Uterus (tissue), 4 donors: ENCODE measurements at places on chromosomes 12 and 14. TPM values are rescaled to one million over a fixed set of nuclear protein-coding genes. Genes with fewer than 3 reads are reported as not detected.

DNA sequence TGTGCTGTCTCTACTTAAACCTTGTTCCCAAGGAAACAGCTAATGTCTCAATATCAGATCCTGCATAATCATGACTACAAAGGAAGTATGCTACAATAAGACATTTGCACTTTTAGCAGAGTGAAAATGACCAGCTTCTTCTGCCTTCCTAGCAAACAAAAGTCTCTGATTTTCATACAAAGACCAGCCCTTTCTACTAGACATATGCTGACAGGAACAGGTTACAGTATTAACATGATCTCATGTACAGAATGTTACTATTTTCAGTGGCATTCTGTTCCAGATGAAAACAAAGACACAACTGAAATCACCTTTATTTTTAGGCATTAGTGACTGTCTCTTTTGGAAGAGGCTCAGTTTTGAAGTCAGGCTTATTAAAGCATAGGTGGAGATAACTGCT is 228.6 kb downstream of the MED13L start:
- peaks cover 8% of the 10 kb centered on the region for H3K4me1 ChIP-seq
- H3K36me3 ChIP-seq, result no peaks in the 10 kb centered on the region
- no peak overlapping the region for H3K4me3 ChIP-seq
- no peak overlapping the region for H3K27ac ChIP-seq
- DNase-seq, result no peak
- H3K27me3 ChIP-seq, result no peaks in the 10 kb centered on the region

DNA sequence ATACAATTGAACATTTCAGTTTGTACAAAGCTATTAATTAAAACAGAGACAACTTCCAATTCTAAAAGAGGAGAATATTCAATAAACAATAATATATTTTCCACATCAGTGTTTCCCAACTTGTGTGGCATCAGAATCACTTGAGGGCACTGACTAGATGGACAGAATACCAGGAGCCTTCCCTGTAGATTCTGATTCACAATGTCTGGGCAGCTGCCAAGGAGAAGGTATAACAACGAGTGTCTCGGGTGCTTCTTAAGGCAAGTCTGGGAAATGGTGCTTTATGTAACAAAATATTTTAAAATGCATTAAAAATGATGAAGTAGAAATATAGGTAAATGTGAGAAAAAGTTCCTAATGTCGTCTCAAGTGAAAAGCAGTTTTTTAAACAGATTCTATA is 26.2 kb downstream of the GALC start:
- no peaks in the 10 kb centered on the region for H3K4me1 ChIP-seq
- no peak overlapping the region for H3K27ac ChIP-seq
- H3K36me3 ChIP-seq, result no peaks in the 10 kb centered on the region
- H3K27me3 ChIP-seq, result no peaks in the 10 kb centered on the region

RILPL1 gene
- total RNA-seq, result 2.9 TPM

- H3K4me1 ChIP-seq, result no peaks in the 10 kb centered on the region
- H3K27me3 ChIP-seq, result no peaks in the 10 kb centered on the region
- no peak overlapping the region for H3K27ac ChIP-seq
- H3K36me3 ChIP-seq, result no peaks in the 10 kb centered on the region
These were observed 894.9 kb downstream of the VRK1 start for GRCh38 chr14:97692084-97692483.

GRCh38 chr14:64614805-64615391 is 65.1 kb downstream of the PPP1R36 start:
- DNase-seq, result no peak
- H3K27me3 ChIP-seq, result no peaks in the 10 kb centered on the region
- no peaks in the 10 kb centered on the region for H3K4me1 ChIP-seq

GRCh38 chr14:93533842-93534241 is 103.1 kb downstream of the UNC79 start:
- DNase-seq, result no peak
- no peaks in the 10 kb centered on the region for H3K27me3 ChIP-seq
- H3K4me3 ChIP-seq, result no peak overlapping the region
- H3K4me1 ChIP-seq, result no peaks in the 10 kb centered on the region
- no peak overlapping the region for H3K27ac ChIP-seq
- no peaks in the 10 kb centered on the region for H3K36me3 ChIP-seq

- DNase-seq, result no peak
- no peaks in the 10 kb centered on the region for H3K4me1 ChIP-seq
- H3K27ac ChIP-seq, result no peak overlapping the region
- H3K4me3 ChIP-seq, result no peak overlapping the region
- no peaks in the 10 kb centered on the region for H3K27me3 ChIP-seq
- H3K36me3 ChIP-seq, result no peaks in the 10 kb centered on the region
These were observed 1061.8 kb upstream of the SEL1L start for GRCh38 chr14:82595466-82595865.

GRCh38 chr12:80861641-80862378 is 75.9 kb downstream of the LIN7A start:
- no peaks in the 10 kb centered on the region for H3K36me3 ChIP-seq
- no peak overlapping the region for H3K4me3 ChIP-seq
- no peak for DNase-seq

HNF1A gene
- total RNA-seq, result not detected

DNA sequence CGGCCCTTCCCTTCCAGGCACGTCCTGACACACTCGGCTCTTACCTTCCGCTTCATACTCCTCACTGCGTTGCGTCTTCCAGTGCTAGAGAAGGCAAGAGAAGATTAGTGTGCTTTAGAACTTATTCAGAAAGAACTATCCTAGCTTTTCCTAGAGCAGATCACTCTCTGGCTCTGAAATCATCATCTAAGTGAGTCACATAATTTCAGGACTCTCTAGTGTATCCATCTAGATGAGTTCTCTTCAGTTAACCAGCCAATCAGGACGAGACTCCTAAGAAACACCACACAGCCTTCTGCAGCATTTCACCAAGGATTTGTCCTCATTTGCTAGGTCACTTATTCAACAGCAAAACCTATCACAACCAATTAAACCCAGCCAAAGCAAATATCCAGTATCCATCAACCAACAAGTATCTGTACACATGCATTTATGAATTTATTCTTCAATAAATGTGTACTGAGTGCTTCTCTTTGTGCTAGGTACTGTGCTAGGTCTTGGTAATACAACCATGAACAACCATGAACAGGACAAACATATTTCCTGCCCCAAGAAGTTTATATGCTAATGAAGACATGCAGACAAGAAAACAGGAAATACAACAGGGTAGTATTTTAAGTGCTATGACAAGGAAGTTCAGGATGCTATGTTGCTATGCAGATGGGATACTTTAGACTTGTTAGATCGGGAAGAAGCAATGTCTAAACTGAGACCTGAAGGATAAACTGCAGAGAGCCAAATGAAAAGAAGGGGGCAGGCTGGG is 52.1 kb downstream of the NIN start:
- H3K36me3 ChIP-seq, result no peaks in the 10 kb centered on the region
- no peak overlapping the region for H3K4me3 ChIP-seq
- no peaks in the 10 kb centered on the region for H3K4me1 ChIP-seq
- DNase-seq, result no peak
- H3K27ac ChIP-seq, result no peak overlapping the region
- no peaks in the 10 kb centered on the region for H3K27me3 ChIP-seq

DNA sequence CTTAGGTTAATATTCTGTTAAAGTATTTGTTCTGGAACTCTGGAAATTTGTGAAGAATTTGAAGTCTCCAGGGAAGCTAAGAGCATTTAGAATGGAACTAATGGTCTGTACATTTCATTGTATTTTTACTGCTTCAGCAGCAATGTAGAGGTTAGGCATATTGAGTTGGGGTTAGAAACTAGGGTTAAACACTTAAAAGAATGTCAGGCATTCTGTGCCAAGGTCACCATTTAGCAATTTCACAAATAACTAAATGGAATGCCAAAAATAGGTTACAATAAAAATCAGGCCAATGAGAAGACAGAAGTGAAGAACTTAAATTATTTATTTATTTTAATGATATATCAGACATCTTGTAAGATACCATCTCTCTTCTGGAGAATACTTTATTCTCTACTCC is 210.8 kb downstream of the C12orf50 start:
- no peak overlapping the region for H3K4me3 ChIP-seq
- no peaks in the 10 kb centered on the region for H3K27me3 ChIP-seq
- no peaks in the 10 kb centered on the region for H3K4me1 ChIP-seq
- no peak for DNase-seq
- no peaks in the 10 kb centered on the region for H3K36me3 ChIP-seq

DNA sequence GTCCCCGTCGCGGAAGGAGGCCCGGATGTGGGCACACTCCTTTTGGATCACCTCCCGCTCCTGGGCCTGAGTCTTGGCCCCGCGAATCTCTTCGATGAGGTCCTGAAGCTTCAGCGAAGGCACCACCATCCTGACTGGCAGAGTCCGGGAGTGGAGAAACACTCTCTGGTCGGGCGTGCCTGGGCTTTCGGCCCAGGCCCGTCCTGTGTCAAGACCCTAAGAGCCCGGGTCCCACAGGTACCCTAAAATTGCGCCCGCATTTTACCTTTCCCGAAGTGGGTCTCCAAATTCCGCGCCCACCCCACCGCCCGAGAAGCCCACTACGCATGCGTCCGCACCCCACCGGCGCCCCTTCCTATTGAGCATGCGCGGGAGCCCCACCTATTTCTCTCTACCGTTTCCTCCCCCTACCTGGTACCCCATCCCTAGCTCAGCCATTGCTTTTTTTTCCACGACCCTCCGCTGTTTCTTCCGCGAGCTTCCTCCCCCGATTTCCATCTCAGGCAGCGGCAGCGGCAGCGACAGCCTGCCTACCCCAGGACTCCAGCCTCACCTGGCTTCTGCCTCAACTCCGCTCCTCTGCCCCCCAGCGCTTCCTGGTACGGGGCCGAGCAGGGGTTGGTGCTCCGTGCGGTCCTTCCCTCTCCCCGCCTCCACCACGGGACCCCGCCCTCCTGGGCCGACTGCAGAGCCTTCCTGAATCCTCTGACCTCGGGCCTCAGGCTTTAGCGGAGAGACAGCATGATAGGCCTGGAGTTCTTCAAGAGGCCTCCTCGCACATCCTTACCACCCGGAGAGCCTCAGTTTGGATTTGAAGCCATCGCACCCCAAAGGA is at the start of gene AP1G2:
AP1G2 (minus strand) TSS at position 606 of the 835 bp plus-strand sequence; CDS start at position 129, 477 bp downstream.
- H3K4me3 ChIP-seq, result peak within 1 kb of the TSS; percentile 55
- H3K36me3 ChIP-seq, result no peaks in the 10 kb centered on the region
- H3K4me1 ChIP-seq, result no peaks in the 10 kb centered on the region

GRCh38 chr12:94290353-94290752 is 142.0 kb downstream of the PLXNC1 start:
- no peaks in the 10 kb centered on the region for H3K36me3 ChIP-seq
- no peaks in the 10 kb centered on the region for H3K4me1 ChIP-seq
- H3K4me3 ChIP-seq, result no peak overlapping the region
- H3K27ac ChIP-seq, result peak overlapping the region; percentile 80
- H3K27me3 ChIP-seq, result no peaks in the 10 kb centered on the region

ASCL1 gene
- 0.48 TPM for total RNA-seq

GRCh38 chr12:124964836-124965462 is 24.0 kb downstream of the DHX37 start:
- no peak overlapping the region for H3K27ac ChIP-seq
- H3K4me1 ChIP-seq, result no peaks in the 10 kb centered on the region
- no peaks in the 10 kb centered on the region for H3K27me3 ChIP-seq
- DNase-seq, result no peak
- no peaks in the 10 kb centered on the region for H3K36me3 ChIP-seq
- no peak overlapping the region for H3K4me3 ChIP-seq

GRCh38 chr14:89598548-89599186 is 181.6 kb upstream of the FOXN3 start:
- H3K27me3 ChIP-seq, result no peaks in the 10 kb centered on the region
- no peak overlapping the region for H3K4me3 ChIP-seq
- no peaks in the 10 kb centered on the region for H3K4me1 ChIP-seq
- no peak overlapping the region for H3K27ac ChIP-seq

DNA sequence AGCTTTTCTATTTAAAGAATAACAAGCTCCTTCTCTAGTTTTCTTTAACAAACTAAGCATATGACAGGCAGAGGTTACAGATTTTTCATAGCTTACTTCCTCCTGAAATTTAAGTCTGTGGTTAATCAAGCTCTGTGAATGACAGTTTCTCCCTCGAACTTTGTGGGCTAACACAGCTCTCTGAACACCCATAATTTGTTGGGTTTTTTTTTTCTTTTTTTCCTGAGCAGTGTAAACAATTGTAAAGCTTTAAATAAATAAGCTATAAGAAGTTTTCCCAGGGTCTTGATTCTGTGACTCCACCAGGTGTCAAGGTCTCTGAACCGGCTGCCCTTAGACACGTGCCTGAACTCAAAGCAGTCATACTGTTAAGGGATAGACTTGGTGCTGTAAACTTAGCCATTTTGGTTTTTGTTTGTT is 128.1 kb upstream of the AMIGO2 start:
- no peak overlapping the region for H3K27ac ChIP-seq
- H3K36me3 ChIP-seq, result no peaks in the 10 kb centered on the region
- no peaks in the 10 kb centered on the region for H3K4me1 ChIP-seq
- no peak overlapping the region for H3K4me3 ChIP-seq
- no peaks in the 10 kb centered on the region for H3K27me3 ChIP-seq

DNA sequence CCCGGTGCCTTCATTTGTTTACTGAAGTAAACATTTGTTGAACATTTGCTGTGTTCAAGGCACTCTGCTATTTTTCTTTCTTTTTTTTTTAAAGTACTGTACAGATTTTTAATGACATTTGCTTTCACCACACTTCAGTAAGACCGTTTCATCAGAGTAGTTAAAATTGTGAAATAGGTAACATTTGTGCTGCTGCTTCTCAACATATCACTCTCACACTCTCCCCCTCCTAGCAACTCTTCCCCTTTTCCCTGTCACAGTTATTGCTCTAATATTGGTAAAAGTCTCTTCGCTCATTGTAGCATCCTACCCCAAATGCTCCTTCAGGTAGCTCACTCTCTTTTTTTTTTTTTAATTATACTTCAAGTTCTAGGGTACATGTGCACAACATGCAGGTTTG is 49.6 kb downstream of the SRGAP1 start:
- no peaks in the 10 kb centered on the region for H3K27me3 ChIP-seq
- H3K27ac ChIP-seq, result no peak overlapping the region
- H3K36me3 ChIP-seq, result no peaks in the 10 kb centered on the region
- no peaks in the 10 kb centered on the region for H3K4me1 ChIP-seq

- no peaks in the 10 kb centered on the region for H3K27me3 ChIP-seq
- H3K36me3 ChIP-seq, result no peaks in the 10 kb centered on the region
- DNase-seq, result no peak
- H3K4me3 ChIP-seq, result no peak overlapping the region
These were observed 75.4 kb upstream of the CCND2 start for GRCh38 chr12:4197922-4198763.

APOLD1 gene
- total RNA-seq, result 58.7 TPM

LRP1-AS gene
- total RNA-seq, result not detected

CDK17 gene
- 105 TPM for total RNA-seq

LRTM2 gene
- not detected for total RNA-seq

DNA sequence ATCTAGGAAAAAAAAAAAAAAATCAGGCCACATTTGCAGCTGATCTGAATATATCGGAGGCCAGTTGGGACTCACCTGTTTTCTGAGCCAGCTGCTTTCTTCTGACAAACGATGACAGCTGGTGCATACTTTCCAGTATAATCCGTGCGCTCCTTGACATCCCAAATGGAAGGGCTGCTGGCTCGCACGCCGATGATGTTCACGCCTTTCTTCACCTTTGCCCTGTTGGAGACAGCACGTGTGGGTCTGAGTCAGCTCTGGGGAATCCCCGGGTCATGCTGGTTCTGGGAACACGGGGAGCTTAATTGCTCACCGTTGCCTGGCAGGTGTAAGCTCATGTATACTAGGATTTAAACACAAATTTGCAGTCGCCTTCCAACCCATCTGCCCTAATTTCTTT is 372.8 kb downstream of the TMEM132D start:
- no peaks in the 10 kb centered on the region for H3K27me3 ChIP-seq
- no peaks in the 10 kb centered on the region for H3K36me3 ChIP-seq
- H3K4me1 ChIP-seq, result no peaks in the 10 kb centered on the region
- H3K4me3 ChIP-seq, result no peak overlapping the region
- DNase-seq, result no peak

PSMC1 gene
- 59.7 TPM for total RNA-seq
